ENCODE measurements at places on chromosomes 6 and 20. TPM values are rescaled to one million over a fixed set of nuclear protein-coding genes. Genes with fewer than 3 reads are reported as not detected.

- no peaks in the 10 kb centered on the region for H3K36me3 ChIP-seq
- no peak overlapping the region for H3K4me3 ChIP-seq
- H3K27me3 ChIP-seq = no peaks in the 10 kb centered on the region
- peaks cover 2% of the 10 kb centered on the region for H3K4me1 ChIP-seq
- DNase-seq = no peak
Observed at GRCh38 chr20:24497851-24498250, 28.4 kb downstream of the SYNDIG1 start.

- peak; percentile 71 for DNase-seq
- H3K27me3 ChIP-seq = peaks cover 23% of the 10 kb centered on the region
- peaks cover 5% of the 10 kb centered on the region for H3K4me1 ChIP-seq
Observed at GRCh38 chr6:106334646-106335448, 9.3 kb upstream of the ATG5 start.

- peaks cover 15% of the 10 kb centered on the region for H3K4me1 ChIP-seq
- H3K27me3 ChIP-seq = peaks cover 9% of the 10 kb centered on the region
- DNase-seq = no peak
- H3K36me3 ChIP-seq = no peaks in the 10 kb centered on the region
- no peak overlapping the region for H3K27ac ChIP-seq
Observed at GRCh38 chr20:1491860-1492642, 831 bp upstream of the SIRPB2 start.

DNA sequence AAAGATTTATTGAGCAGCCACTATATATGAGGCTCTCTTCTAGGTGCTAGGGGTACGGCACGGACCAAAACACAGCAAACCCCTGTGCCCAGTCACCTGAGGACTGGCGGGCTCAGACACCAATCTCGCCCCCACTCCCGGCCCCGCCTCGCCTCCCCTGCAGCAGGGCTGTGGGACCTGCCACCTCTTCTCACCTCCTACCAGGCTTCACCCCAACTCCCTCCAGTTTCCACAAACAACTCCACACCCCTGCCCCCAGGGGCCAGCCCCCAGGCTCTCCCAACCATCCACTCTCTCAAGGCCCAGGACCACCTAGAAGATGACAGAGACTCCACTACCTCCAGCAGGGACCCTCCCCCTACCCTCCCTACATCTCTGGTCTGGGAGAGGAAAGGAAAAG is 6.5 kb downstream of the TFEB start:
- H3K27ac ChIP-seq = no peak overlapping the region
- no peaks in the 10 kb centered on the region for H3K27me3 ChIP-seq
- H3K36me3 ChIP-seq = no peaks in the 10 kb centered on the region

DNA sequence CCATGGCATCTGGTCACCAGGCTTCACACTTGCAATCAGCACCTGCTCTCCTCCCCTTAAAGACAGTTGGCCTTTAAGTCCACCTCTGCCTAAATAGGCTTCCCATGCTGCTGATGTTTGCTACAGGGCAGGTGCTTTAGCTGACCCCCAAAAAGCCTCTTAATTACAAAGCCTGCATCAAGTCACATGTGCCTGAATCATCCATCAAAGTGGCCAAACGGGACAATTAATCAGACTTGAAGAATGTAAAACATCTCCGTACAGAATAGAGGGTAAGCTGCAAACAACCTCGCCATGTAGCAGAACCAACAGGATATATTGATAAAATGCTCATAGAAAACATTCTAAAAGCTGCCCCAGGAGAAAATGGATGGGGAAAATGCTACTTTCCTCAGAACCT is 7.4 kb downstream of the LY86 start:
- peaks cover 50% of the 10 kb centered on the region for H3K4me1 ChIP-seq
- H3K27me3 ChIP-seq = no peaks in the 10 kb centered on the region
- no peak overlapping the region for H3K27ac ChIP-seq
- H3K4me3 ChIP-seq = no peak overlapping the region
- peaks cover 4% of the 10 kb centered on the region for H3K36me3 ChIP-seq
- DNase-seq = no peak

DNA sequence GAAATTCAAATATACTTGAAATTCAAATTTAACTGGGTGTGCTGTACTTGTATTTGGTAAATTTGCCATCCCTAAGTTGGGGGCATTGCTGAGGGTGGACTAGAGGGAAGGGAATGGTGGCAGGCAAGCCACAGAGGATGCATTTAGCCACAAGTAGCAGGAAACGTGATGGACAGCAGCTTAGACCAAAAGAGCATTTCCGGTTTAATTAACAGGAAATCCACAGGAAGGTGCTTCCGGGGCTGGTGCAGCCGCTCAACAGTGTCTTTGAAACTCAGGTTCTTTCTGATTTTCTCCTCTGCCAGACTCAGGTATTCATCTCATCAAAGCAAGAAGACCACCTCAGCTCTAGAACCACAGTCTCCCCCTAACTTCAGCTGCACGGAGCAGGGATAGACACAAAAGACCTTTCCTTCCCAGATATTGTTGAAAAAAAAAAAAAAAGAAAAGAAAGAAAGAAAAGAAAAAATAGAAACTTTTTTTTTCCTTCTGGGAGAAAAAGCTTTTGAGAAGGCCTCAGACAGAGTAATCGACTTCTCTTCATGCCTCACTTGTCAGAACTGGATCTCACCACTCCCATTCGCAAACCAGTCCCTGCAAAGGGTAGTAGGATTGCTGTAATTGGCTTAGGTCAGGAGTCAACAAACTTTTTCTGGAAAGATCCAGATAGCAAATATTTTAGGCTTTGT is 8.0 kb upstream of the BCAS1 start:
- H3K4me1 ChIP-seq = peaks cover 17% of the 10 kb centered on the region
- H3K4me3 ChIP-seq = peak overlapping the region; percentile 22
- DNase-seq = peak; percentile 38
- peaks cover 5% of the 10 kb centered on the region for H3K36me3 ChIP-seq
- peak overlapping the region; percentile 60 for H3K27ac ChIP-seq

GRCh38 chr6:28747631-28748157 is 176.1 kb downstream of the TRIM27 start:
- no peak overlapping the region for H3K27ac ChIP-seq
- H3K36me3 ChIP-seq = no peaks in the 10 kb centered on the region
- H3K27me3 ChIP-seq = peaks cover 60% of the 10 kb centered on the region
- peak; percentile 41 for DNase-seq

DNA sequence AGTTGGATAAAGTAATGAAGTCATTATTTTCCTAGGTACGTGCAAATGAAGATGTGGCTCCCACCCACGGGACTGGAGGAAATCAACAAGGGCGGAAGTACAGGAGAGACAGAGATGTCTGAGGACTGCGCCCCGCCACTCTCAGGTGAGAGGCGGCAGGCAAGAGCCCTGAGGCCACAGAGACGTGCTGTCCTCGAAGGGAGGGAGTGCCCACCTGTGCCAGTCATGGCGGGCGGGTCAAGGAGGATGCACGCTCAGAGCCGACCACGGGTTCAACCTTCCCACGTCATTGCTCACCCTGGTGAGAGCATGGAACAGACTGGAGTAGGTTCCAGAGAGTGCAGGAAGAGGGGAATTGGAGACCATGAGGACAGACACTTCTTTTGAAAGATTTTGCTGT is 12.7 kb downstream of the CST8 start:
- H3K4me1 ChIP-seq = no peaks in the 10 kb centered on the region
- H3K4me3 ChIP-seq = no peak overlapping the region
- no peak overlapping the region for H3K27ac ChIP-seq
- H3K36me3 ChIP-seq = no peaks in the 10 kb centered on the region
- no peak for DNase-seq
- H3K27me3 ChIP-seq = peaks cover 38% of the 10 kb centered on the region

DNA sequence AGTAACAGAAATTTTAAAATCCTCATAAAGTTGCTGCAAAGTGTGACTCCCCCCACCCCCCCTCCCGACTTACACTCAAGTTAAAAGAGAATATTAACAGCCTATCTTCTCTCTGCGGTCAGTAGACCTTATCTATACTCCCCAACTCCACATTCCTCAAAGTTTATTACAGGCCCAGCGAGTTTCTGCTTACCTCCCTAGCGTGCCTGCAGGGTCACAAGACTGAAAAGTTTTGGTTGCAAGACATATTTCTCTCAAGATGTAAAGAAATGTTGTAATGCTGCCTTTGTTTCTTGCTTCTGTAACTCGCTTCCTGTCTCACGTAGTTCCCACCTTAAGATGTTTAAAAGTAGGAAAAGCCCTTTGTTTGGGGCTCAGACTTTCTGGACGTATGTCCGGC is 699.6 kb downstream of the PHF3 start:
- no peaks in the 10 kb centered on the region for H3K4me1 ChIP-seq
- H3K36me3 ChIP-seq = no peaks in the 10 kb centered on the region
- H3K27me3 ChIP-seq = no peaks in the 10 kb centered on the region

GRCh38 chr20:39070484-39071231 is 108.5 kb downstream of the DHX35 start:
- H3K27me3 ChIP-seq = peaks cover 16% of the 10 kb centered on the region
- no peaks in the 10 kb centered on the region for H3K36me3 ChIP-seq
- no peak overlapping the region for H3K27ac ChIP-seq
- H3K4me3 ChIP-seq = no peak overlapping the region

- no peak for DNase-seq
- H3K4me3 ChIP-seq = no peak overlapping the region
- H3K27ac ChIP-seq = no peak overlapping the region
- peaks cover 6% of the 10 kb centered on the region for H3K27me3 ChIP-seq
- no peaks in the 10 kb centered on the region for H3K4me1 ChIP-seq
Observed at GRCh38 chr20:1856424-1856823, 38.8 kb upstream of the SIRPA start.

GRCh38 chr6:157222201-157222981 is 100.9 kb downstream of the TMEM242 start:
- peaks cover 44% of the 10 kb centered on the region for H3K4me1 ChIP-seq
- H3K4me3 ChIP-seq = no peak overlapping the region
- no peaks in the 10 kb centered on the region for H3K27me3 ChIP-seq

DNA sequence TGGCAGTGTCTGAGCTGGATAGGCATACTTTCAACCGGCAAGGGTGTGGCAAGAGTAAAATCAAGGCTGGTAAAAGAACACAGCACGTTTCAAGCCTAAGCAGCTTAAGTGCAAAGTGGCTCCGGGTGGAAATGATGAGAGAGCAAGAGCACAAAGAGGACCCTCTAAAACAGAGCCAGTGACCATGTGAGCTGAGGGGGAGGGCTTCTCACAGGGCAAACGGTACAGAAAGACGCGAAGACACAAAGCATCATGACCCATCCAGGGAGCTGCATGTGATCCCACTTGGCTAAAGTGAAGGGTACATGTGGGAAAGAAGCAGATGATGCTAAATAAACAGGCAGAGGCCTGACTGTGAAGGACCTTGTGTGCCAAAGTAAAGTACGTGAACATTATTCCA is 25.7 kb downstream of the FKBP5 start:
- H3K4me1 ChIP-seq = peaks cover 24% of the 10 kb centered on the region
- no peak for DNase-seq
- no peaks in the 10 kb centered on the region for H3K27me3 ChIP-seq

- H3K4me3 ChIP-seq = no peak overlapping the region
- peaks cover 9% of the 10 kb centered on the region for H3K27me3 ChIP-seq
- no peak for DNase-seq
Observed at GRCh38 chr6:2477666-2478065, 232.3 kb upstream of the GMDS start.

GRCh38 chr20:46464451-46464850 is 48.9 kb downstream of the ZNF334 start:
- no peak overlapping the region for H3K4me3 ChIP-seq
- DNase-seq = no peak
- H3K4me1 ChIP-seq = no peaks in the 10 kb centered on the region
- H3K27me3 ChIP-seq = peaks cover 8% of the 10 kb centered on the region
- no peaks in the 10 kb centered on the region for H3K36me3 ChIP-seq
- H3K27ac ChIP-seq = no peak overlapping the region

DNMT3B gene
- 1.6 TPM for total RNA-seq

HLA-B gene
- total RNA-seq = 2,101 TPM

SNX21 gene
- total RNA-seq = 1.4 TPM

LY6G6D gene
- not detected for total RNA-seq

PCSK2 gene
- total RNA-seq = not detected

FRK gene
- 0.05 TPM for total RNA-seq

DPM1 gene
- total RNA-seq = 72.1 TPM

ERMARD gene
- 19.2 TPM for total RNA-seq

COL9A1 gene
- not detected for total RNA-seq

MMP24 gene
- not detected for total RNA-seq
